ENCODE measurements at places on chromosomes 2 and 18.
A peak's percentile ranks its signal among the peaks of the same experiment; 100 is the strongest.

- DNase-seq: no peak
These were observed 151.2 kb upstream of the CCDC68 start for GRCh38 chr18:55110436-55110835.

DNA sequence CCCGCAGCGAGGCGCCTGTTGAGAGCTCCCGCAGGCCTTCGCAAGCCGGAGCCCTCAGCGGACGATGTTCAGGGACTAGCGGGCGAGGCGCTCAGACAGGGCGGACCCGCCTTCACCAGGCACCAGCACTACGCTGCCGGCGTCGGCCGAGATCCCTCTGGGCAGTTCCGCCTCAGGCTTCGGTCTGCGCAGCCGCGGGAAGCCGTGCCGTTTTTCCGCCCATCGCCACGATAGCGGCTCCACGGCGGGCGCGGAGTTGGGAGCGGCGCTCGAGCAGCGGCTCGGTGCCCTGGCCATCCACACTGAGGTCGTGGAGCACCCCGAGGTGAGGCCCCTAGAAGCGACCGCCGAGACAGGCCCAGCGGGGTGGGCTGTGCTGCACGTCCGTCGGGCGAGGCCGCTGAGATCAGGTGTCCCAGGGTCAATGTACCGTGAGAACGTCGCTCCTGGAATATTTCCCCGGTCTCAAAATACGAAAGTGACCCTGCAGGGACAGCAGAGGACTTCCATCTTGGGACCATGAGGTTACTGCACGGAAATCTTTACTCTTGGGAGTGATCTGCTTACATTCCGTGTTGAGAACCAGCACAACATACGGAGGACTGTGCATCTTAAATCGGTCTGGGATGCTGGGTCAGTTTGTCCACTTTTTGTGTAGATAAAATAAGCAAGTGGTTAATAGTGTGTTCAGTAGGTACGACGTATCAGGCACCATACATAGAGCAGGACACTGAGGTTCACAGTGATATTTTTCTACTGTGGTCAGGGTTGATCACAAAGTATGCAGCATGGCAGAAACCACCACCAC lies 13.3 kb upstream of the MTIF2 start:
- peak; percentile 24 for DNase-seq

DNA sequence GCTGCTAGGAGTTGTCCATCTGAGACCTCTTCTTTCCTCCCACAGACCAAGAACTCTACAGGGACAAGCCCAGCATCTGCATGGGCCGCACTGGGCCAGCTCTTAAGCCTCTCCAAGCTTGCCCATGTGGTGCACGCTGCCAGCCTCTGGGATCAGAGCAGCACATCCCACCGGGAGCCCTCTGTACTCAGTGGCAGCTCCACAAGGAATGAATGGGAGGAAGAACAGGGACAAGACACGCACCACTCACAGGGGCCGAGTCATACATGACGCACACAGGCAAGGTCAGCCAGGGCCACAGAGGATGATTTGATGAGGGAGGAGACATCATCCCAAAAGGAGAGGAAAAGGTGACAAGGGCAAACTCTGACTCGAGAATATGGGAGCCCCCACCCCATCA lies 268.3 kb downstream of the KLHL29 start:
- DNase-seq: no peak

GRCh38 chr2:98554116-98554861 lies 54.0 kb downstream of the COA5 start:
- no peak for DNase-seq

- no peak for DNase-seq
These were observed 57.4 kb downstream of the STK39 start for GRCh38 chr2:168189835-168190569.

DNA sequence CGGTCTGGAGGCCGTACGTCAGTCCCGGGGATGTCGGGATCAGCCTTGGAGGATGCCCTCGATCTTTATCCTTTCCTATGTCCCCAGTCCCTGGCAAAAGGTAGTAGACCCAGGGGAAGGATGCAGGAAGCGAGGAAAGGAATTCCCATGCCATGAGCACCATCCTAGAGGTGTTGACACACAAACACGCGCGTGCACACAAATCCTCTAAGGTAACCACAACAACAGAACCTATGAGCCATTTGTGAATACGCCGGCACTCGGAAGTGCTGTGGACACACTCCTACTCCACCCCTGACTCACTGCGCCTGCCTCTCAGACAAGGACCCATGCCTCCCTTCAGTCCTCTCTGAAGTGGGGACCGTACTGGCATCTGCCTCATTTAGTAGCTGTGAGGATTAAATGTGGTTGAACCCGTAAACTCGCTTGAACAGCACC lies 11.3 kb upstream of the MLPH start:
- DNase-seq: no peak

GRCh38 chr2:134253804-134254203 lies at the start of gene MGAT5:
MGAT5 (plus strand) TSS chr2:134254072; CDS start chr2:134254404, 332 bp downstream.
- no peak for DNase-seq

Data from NCI-H524 treated with DMSO at 0.1 percent for 48 hours (cell line).